Germinal center (tissue), 1 donor: ENCODE measurements at places on chromosomes 11 and 22.

DNA sequence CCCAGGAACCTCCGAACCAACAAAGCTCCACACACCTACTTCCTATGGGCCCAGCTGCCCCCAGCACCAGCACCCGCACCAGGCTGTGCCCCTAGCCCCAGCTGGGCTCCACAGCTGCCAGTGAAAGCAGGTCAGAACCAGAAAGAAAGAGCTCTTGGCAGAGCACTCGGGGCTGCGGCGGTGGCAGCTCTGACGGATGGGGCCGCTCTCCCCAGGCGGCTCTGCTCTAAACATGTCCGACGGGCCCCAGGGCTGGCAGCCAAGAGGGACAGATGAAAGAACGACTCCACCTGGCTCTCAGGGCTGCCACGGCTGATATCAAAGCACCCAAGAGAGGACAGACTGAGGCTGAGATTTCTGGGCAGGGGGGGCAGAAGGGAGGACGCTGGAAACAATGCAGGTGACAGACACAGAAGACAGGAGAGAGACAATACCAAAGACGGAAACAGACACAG is 25.7 kb downstream of the LRFN4 start:
- DNase-seq = no peak

GRCh38 chr11:73866586-73866996 is 10.1 kb downstream of the COA4 start:
- DNase-seq = no peak

DNA sequence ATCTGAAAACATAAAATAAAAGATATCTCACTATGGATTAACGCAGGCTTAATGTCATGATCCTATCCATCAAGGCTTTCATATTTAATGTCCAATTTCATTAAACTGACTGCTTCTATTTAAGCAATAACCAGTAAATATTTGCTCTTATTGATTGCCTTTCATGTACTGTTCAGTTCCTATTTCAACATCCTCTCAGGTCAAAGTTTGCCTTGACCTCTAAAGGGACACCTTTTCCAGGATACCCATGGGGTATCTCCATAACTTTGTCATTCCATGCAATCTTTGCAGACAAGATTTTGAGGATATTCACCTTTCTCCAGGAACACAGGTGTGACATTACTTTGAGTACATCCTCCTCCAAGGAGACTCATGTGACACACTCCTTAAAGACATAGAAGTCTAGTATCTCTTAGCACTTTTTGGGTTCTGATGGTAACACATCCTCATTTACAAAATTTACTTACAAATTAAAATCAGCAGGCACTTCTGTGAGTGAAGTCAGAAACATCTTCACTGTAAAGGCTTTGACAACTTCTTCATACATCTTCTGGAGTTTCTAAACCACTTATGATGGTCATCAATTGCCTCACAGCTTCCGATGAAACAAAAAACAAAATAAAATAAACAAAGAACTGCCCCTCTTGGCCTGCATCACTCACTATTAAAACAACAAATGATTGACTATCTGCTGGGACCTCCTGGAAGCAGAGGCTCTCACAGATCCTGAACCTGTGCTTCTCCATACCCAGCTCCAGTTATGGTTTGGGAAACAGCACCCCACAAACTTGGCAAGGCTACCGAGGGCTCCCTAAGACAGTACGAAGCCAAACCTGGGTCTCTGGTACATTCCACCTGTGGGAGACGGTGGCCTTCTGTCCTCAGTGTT is 7.0 kb upstream of the SLC22A25 start:
- no peak for DNase-seq

DNA sequence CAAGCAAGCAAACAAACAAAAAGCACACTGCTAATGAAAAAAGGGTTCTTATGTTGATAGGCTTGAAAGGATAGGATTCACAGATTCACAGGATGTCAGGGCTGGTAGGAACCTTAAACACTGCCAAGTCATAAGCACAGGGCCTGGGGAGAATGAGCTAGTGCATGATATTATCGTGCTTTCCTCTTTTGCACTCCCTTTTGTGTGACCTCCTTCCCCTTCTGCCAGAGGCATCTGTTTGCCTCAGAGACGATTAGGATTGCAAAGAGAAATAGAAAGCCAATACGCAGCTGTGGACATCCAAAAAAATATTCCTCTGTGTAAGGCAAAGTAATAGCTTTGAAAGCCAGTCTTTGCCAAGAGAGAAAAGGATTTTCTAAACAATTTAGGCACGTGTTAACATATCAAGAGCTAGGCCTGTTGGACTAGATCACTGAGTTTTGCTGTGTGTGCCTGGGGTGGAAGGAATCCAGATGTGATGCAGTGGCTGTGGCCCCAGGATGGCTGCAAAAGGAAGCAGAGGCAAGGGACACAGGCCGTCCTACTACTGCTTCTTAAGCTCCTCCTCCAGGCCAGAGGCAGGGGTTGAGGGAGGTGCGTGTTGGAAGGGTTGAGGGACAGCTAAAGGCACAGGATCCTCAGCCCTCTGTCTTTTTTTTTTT is 30.6 kb downstream of the MCHR1 start:
- DNase-seq = no peak

- no peak for DNase-seq
Observed at GRCh38 chr11:4697585-4697984, at the start of gene OR51E2. Gene OR51E2, minus strand, starts transcription at chr11:4697853. Its CDS starts 15,142 bp downstream, at chr11:4682711.

DNA sequence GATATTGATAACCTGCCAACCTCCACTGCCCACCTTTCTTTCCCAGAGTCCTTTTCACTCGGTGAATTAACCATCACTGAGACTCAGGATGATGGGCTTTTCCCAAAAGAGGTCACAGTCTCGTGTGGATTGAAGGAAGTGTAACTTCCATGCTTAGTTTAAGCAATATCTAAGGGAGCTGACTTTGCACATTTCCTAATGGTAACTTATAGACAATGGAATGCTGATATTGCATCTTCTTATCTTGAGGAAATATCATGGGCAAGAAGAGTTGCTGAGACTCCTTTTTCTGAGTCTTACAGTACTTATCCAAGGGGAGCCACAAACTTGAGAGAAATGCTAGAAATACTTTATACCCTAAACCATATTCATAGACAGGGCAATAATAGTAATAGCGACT is 8.8 kb downstream of the BARX2 start:
- DNase-seq = no peak

DNA sequence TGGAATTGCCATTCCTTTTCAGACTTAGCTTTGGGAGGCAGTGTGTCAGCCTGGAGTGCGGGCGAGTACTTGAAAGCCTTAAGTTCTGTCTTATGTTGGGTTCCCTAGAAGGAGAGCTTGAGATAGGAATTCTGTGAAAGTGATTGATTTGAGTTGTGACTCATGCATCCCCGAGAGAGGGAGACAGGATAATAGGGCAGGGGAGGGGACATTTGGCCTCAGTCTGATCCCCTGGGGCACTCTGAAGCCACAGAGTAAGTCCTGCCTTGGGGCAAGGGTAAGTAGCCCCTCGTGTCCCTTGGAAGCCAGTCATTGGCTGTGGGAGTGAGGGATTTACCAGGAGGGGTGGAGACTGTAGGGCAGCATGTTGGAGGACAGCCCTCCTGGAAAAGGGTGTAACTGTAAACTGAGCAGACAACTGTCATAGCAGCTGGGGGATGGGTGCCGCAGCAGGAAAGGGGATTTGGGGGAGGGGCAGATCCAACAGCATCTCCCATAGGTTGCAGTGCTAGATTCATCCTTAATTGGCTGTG is 44.0 kb downstream of the KIAA1671 start:
- no peak for DNase-seq

GRCh38 chr11:36041988-36042611 is 98.2 kb downstream of the LDLRAD3 start:
- no peak for DNase-seq

GRCh38 chr11:76250520-76251225 is 44.4 kb upstream of the WNT11 start:
- DNase-seq = no peak

GRCh38 chr22:37760152-37760551 is 47.6 kb upstream of the GCAT start:
- no peak for DNase-seq

DNA sequence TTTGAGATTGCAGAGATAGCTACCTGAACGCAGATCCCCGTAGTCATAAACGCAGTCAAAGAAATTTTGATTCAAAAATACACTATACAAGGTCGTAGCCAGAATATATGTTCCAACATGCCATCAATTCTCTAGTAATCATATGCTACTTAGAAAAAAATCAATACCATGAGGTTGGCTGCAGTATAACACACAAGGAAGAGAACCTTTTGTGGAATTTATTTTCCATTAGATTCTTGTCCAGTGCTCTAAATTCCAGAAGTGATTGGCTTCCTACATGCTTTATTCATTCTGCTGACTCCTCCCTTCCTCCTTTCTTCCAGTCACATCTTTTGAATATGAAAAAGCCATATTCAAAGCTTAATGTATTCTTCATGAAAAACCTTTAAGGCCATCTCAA is 189.9 kb downstream of the NTM start:
- no peak for DNase-seq

DNA sequence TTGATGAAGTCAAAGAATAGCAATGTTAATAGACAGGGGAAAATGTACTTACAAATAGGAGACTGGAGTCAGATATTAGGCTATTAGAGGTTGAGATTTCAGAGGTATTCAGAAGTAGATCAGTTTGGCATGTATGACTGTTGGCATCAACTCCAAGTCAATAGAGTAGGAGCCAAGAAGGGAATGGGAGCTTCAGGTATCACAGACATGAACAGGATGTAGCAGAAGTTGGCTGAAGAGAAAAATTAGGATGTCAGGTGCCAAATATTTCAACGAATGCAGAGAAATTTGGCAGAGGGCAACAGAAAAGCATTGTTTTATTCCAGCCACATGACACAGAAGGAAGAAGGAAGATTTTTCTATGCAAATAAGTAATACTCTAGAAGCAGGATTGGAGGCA is 69.7 kb downstream of the GLYATL1 start:
- no peak for DNase-seq

DNA sequence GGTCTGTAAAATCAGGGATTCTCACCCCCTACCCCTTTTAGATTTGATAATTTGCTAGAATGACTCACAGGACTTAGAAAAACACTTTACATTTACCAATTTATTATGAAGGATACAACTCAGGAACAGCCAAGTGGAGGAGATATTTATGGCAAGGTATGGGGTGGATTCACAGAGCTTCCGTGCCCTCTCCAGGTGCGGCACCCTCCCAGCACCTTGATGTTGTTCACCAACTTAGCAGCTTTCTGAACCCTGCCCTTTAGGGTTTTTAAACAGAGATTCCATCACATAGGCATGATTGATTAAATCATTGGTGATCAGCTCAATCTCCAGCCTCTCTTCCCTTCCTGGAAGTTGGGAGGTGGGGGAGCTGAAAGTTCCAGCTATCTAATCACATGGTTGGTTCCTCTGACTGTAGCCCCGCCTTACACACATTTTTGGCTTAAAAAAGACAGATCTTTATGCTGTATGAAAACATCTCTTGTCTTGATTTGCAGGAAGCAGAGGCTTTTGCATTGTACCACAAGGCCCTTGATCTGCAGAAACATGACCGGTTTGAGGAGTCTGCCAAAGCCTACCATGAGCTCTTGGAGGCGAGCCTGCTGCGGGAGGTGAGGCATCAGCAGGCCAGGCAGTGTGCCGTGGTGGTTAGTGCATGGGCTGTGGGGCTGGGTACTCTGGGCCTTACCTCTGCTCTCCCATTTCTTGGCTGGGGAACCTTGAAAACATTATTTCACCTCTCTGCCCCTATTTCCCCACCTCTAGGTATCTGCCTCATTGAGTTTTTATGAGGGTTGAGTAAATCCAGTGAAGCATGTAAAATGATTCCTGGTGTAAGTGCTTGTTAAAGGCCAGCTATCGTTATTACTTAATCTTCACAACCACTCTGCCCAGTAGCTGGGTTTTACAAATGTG is 27.0 kb downstream of the CABIN1 start:
- no peak for DNase-seq

DNA sequence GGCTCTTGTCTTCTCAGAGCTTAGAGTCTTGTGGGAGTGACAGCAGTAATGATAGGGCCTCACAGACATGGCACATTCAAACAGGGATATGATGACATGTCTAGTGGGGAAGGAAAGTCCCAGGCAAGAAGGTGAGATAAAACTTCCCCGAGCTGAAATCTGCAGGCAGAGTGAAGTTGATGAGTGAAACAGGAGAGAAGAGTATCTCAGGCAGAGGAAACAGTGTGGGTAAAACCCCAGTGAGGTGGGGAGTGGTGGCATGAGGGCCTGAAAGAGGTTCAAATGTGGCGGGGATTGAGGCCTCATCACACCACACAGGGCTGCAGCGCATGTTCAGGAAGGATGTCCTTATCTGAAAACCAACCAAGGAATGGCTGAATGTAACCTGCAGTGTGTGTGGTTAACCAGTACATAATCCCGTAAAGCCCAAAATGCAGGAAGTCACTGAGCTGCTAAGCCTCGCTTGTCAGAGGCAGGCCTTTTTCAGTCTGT is 153.8 kb upstream of the E2F8 start:
- no peak for DNase-seq

- DNase-seq = no peak
Observed at GRCh38 chr11:47656260-47656885, 14.0 kb upstream of the MTCH2 start.

DNA sequence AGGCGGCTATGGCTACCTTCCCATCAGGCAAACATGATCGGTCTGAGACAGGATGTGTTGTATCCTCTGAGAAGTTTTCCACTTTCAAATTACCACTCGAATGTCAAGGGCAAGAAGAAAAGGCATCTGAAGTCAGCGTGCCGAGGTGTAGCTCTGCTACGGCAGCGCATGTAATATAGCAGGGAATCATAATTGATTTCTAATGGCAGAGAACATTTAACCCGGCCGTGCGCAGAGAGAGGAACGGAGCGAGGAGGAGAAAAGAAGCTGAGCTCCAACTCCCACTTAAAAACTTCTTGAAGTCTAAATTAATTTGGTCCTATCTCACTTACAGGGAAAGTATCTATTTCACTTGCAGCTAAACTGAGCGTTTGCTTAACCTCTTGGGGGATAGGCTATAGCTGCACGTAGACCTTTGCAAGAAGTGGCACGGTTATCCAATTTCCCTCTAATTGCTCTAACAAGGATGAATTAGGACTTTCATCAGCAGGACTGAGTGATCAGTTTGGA is 137.3 kb upstream of the KIRREL3 start:
- DNase-seq = no peak

GRCh38 chr11:102991776-102992175 is 36.2 kb upstream of the MMP13 start:
- DNase-seq = no peak

DNA sequence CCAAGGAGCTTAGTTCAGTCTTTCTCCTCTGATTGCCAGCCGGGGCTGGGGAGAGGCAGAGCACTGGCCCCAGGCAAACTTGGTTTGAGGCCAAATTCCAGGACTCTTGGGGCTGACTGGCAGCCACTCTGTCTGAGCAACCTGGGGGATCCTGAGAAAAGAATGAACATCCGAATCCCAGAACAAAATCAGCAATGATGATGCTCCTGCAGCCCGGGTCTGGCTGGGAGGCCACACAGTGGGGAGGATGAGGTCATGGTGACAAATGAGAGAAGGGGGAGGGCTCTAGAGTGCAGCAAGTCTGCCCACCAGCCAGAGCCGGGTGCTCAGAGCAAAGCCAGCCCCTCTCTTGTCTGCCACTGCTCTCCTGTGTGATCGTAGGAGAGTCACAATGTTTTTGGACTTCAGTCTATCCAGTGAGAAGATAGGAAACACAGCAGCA is 71.8 kb upstream of the PAX6 start:
- no peak for DNase-seq
